ENCODE measurements at places on chromosomes 5 and 9. TPM values are rescaled to one million over a fixed set of nuclear protein-coding genes. Genes with fewer than 3 reads are reported as not detected.

Gene AFAP1L1
- 4.3 TPM for total RNA-seq

Gene SLC6A19
- not detected for total RNA-seq

Gene TLX3
- 4.6 TPM for total RNA-seq

DNA sequence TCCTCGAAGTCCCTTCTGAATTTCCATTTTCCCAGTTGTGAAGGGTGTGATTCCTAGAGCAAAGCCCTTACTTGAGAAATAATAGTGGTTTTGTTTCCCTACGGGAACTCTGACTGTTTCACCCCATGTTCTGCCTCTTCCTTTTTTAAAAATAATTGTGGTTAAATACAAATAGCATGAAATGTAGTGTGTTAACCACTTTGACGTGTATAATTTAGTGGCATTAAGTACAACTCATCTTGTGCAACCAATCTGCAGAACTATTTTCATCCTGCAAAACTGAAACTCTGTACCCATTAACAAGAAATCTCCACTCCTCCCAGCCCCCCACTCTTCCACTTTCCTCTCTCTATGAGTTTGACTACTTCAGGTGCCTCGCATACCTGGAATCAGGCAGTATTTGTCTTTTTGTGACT is 35.6 kb upstream of the HAND1 start:
- DNase-seq: no peak

DNA sequence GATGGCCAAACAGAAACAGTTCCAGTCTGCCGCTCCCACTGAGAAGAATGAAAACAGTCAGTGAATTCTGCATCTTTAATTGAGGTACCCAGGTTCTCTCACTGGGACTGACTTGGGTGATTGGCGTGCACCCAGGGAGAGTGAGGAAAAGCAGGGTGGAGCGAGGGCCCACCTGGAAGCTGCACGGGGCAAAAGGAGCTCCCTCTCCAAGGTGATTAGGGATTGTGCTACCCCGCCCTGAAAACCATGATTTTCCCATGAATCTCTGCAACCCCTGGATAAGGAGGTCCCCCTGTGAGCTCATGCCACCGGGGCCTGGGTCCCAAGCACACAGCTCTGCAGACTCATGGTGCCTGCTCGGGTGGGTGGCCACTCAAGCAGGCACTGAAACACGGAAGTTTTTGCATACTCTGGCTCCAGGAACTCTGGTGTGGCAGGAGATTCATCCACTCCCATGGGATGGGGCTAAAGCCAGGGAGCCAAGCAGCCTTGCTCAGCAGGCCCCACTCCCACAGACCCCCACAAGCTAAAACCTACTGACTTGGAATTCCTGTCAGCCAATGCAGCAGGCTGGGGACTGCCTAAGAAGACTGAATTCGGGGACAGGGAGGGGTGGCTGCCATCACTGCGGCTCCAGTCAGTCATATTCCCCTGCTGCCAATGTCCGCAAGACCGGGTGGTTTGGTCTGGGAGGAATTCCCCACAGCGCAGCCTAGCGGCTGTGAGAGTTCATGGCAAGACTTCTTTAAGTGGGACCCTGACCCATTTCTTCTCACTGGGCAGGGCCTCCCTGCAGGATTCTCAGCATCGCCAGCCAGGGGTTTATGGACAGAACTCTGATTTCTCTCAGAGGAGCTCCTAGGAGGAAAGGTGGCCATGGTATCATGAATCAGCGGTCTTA is 652.2 kb upstream of the RGMB start:
- no peak for DNase-seq

DNA sequence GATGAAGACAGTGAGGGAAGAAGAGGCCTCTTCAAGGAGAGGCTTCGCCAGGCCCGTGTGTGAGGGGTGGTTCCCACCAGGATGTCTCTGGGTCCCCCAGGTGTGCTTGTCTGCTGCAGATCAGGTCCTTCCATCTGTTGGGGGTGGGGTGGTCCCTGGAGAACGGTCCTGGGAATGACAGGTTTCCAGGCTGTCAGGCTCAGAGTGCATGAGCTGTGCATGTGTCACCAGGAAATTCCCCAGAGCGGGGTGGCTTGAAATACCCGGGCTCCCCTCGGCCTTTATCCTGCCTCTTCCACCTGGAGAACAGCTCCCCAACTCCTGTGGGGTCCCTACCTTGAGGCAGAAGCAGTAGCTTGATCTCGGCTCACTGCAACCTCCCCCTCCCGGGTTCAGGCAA is 118.8 kb downstream of the GAPVD1 start:
- no peak for DNase-seq

DNA sequence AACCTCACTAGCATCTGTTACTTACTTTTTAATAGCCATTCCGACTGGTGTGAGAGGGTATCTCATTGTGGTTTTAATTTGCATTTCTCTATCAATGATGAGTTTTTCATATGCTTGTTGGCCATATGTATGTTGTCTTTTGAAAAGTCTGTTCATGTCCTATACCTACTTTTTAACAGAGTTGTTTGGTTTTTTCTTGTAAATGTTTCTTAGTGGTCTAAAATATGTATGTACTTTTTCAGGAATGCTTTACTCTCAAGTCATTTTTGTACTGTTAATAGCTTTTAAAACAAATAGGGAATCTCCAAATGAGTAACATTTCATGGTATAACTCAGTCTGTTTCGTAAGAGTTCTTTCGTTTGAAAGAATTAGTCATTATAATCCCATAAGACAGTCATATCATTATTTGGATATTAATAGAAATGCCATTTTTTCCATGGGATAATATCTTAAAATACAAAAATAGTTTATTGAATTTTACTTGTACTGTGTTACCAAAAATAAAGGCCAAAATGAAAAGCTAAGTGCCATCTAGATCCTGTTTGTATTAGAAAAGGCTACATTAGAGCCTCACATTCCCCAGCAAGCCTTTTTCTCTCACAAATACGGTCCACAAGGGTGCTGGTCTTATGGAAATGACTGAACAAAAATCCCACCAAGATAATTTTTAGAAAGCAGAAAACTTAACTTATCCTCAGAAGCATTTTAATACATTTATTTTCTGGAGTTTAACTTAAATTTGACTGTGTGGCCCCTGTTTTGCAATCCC is 247.7 kb downstream of the PJA2 start:
- no peak for DNase-seq

DNA sequence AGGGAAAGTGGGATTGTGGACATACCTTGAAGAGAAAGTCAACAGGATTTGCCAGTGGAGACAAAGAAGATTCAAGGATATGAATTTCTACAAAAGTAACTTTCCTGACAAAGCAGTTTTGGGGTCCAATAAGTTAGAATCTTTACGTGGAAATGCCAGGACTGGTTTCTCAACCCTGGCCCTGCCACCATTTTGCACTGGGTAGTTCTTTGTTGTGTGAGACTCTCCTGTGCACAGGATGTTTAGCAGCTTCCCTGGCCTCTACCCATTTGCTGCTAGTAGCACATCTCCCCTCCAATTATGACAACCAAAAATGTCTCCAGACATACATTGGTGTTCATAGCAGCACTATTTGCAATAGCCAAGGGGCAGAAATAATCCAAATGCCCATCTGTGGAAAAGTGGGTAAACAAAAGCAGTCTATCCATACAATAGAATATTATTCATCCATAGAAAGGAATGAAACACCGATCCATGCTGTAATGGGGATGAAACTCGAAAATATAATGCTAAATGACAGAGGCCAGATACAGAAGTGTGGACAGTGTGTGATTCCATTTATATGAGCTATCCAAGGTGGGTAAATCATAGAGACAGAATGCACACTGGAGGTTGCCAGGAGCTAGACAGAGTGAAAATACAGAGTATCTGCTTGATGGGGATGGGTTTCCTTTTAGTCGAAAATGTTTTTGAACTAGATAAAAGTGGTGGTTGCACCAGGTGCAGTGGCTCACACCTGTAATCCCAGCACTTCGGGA is 91.4 kb downstream of the NSUN2 start:
- DNase-seq: no peak
